ENCODE measurements at places on chromosomes 11 and 22.

DNA sequence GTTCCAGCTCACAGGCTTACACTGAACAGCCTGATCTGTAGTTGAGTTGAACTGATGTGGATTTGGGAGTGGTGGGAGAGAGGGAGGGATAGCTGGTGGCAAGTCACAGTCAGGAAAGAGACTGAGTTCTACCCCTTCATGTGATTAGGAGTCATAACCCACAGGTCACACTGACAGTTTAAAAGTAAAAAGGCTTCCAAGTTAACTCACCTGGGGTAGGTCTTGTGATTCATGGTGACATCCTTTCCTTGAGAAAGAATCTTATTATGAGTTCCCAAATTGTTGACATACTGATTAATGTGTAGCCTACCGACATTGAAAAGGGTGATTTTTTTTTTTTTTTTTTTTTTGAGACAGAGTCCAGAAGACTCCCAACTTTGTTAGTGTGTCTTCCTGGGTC lies 5.4 kb downstream of the IZUMO1R start:
- DNase-seq, result no peak

DNA sequence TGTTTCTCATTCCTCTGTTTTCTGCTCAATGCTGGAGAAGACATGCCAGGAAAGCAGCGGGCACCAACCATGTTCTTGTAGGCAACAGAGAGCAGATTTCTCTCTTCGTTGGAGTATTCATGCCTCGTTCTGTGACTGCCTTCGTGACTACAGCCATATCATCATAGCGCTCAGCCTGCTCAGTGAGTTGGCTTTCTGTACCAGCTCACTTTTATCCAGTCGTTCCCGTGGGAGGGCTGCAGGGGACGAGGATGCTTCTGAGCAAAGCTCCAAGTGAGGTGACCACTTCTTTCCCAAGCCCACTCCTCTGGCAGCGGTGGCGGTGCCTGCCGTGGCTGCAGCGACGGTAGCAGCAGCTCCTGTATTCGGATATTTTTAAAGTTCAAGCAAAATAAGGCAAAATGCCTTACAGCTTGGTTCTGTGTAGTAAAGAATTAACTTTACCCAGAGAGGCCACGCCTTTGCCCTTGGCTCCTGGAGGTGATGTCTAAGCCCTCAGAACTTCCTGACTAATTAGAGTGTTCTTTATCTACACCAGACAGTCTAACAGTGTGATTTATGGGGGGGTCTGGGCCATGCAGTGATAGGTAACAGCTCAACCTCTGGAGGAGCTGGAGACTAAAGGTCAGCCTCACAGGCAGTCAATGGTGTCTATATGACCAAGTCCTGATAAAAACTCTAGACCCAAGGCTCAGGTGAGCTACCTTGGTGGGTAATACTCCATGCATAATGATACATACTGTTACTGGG lies 35.3 kb downstream of the LDHAL6A start:
- no peak for DNase-seq

DNA sequence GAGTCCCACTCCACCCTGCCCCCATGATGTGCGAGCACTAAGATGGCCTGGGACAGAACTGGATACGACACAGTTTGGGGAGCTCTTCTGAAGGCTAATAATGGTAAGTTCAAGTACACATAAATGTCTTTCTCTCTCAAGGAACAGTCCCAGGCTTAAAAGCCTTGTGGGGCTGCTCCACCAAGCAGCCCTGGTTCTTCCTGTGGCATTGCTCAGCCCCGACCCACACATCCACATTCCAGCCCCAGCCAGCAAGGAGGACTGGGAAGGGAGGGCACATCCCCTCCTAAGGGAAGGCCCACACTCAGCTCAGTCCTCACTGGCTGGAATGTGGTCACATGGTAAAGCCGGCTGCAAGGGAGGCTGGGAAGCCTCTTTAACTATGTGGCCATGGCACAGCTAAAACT lies 13.3 kb upstream of the MB start:
- DNase-seq, result no peak

- DNase-seq, result no peak
Observed at GRCh38 chr11:14768526-14769188, 123.4 kb downstream of the CYP2R1 start.

DNA sequence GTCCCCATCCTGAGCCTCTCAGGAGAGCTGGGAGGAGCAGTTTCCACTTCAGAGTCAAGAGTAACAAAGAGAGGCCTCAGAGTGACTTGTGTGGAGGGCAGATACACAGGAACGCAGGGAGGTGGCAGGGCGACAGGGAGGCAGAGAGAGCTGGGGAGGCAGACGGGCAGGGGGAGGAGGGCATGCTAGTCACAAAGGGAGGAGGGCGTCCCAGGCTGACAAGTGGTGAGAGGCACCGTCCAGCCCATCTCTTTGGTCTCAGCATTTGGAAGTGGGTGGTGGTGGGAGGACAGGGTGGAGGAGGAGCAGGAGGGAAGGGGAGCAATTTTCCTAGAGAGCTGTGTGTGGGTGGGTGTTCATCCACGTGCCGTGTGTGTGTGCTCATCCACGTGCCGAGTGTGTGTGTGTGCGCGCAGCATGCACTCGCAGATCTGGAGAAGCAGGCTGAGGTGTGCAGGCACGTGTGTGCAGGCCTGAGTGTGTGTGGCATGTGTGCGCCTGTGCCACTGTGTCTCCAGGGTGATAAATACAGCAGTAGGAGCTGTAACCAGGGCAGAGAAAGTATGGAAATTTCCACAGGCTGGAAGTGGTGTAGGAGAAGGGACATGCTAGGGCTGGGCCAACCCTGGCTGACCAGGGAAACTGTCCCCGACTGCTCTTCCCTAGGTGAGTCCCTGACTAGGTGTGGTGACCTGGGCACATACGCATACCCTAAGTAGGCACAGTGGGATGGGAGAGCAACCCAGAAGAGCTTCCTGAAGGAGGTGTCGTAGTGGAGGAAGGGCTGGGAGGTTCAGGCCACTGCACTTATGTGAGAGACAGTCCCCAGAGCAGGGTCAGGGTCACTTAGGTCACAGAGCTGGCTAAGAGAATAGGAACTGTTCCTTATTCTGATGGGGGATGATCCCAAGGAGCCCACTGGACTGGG lies 7.3 kb upstream of the PDE2A start:
- DNase-seq, result no peak

GRCh38 chr11:21501245-21501644 lies 691.6 kb upstream of the ANO5 start:
- DNase-seq, result no peak

GRCh38 chr11:70843906-70844305 lies 408.5 kb downstream of the SHANK2 start:
- no peak for DNase-seq

GRCh38 chr22:38221908-38222796 lies 20.4 kb downstream of the MAFF start:
- no peak for DNase-seq

- no peak for DNase-seq
Observed at GRCh38 chr11:71488681-71489270, 35.8 kb downstream of the NADSYN1 start.

- no peak for DNase-seq
Observed at GRCh38 chr11:70575396-70576060, 177.2 kb downstream of the CTTN start.

- DNase-seq, result no peak
Observed at GRCh38 chr22:40421082-40421350, 50.6 kb downstream of the SGSM3 start.

- no peak for DNase-seq
Observed at GRCh38 chr22:32802237-32802765, 796 bp downstream of the TIMP3 start.

GRCh38 chr11:8392166-8392565 lies 128.5 kb upstream of the LMO1 start:
- no peak for DNase-seq

GRCh38 chr11:106745941-106746340 lies 272.3 kb downstream of the GUCY1A2 start:
- DNase-seq, result no peak

DNA sequence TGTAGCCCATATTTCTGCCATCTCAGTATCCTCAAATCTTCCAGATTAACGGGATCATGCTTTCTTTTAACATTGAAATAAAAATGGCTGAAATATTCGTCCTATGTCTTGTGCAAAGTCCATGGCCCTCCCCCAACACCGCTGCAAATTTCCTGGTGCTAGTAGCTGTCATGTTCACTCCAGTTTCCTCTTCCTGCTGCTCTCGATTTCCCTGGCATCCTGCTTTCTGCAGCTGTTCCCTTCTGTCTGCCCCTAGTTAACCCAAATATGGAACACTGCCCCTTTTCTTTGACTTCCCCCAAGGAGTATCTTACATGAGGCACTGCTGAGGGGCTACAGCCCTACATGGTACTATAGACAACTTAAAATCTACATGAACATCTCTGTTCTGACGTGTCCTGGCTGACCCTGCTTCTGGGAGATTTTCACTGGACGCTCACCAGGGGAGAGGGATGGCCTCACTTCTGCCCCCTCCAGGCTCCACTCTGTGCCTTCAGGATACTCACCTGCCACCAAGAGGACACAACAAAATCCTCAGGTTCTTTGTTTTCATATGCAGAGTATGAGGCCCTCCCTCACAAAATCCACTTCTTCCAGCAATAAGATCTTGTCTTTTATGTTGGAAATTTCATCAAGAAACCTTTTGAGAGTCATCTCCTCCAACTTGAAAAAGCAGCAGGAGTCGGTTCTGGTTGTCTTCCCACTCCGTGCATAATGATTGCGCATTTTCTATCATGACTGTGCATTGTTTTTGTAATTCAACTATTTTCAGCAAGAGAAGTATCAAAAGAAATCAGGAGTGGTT lies 29.5 kb upstream of the SCUBE2 start:
- no peak for DNase-seq

GRCh38 chr11:128765571-128766549 lies 72.0 kb downstream of the FLI1 start:
- no peak for DNase-seq

- DNase-seq, result no peak
Observed at GRCh38 chr22:44871782-44872181, 119.4 kb downstream of the ARHGAP8 start.

DNA sequence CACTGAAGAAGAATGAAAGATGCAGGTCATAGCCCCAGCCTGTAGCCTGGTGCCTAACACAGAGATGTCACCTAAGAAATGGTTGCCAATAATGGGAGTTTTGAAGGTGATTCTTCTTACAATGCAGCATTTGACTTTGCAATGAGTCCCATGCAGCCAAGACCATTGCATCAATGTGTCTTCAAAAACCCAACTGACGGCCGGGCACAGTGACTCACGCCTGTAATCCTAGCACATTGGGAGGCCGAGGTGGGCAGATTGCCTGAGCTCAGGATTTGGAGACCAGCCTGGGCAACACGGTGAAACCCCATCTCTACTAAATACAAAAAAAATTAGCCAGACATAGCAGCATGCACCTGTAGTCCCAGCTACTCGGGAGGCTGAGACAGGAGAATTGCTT lies 89.3 kb upstream of the ASPHD2 start:
- DNase-seq, result no peak

DNA sequence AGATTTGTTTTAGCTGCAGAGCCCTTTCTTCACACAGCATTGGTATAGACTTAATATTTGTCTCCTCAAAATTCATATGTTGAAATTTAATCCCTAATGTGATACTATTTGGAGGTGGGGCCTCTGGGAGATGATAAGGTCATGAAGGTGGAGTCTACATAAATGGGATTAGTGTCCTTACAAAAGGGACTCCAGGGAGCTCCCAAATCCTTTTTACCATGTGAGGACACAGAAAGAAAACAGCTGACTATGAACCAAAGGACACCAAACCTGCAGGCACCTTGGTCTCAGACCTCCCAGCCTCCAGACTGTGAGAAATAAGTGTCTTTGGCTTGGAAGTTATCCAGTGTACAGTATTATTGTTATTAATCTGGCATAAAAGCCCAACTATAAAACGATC lies 10.2 kb downstream of the SLC35F2 start:
- DNase-seq, result no peak

- no peak for DNase-seq
Observed at GRCh38 chr22:33806191-33806590, 114.1 kb downstream of the LARGE1 start.

DNA sequence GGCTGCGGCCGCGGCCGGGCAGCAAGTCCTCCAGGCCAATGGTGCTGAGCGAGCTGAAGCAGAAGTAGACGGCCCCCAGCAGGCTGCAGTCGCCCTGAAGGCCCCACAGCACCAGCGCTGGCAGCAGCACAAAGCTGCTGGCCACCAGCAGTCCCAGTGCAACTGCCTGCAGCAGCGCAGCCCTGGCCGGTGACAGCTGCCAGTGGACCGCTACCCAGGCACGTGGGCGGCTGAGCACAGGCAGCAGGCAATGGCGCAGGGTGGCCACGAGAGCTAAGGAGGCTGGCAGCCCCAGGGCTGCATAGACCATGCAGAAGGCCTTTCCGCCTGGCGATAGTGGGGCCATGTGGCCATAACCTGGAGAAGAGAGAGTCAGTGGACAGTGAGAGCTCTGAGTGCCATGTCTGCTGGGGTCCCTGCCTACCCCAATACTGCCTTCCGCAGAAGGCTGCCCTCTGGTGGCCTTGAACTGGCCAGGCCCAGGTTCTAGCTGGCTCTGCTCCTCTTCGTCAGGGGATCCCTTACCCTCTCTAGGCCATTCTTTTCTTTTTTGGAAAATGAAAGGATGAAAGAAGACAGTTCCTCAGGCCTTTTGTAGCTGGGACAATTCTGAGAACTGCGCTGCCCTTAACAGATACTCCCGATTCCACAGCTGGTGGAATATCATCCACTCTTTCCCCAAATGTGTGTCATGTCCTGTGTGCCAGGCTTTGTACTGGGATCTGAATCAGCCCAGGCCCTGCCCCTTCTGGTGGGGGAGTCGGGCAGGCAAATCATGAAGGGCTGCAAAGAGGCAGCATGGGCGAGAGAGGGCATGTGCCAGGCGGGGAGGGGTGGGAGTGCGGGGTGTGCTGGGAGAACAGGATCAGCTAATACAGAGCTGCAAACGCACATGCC lies 1.8 kb downstream of the KCNK7 start:
- no peak for DNase-seq

- no peak for DNase-seq
Observed at GRCh38 chr11:14330881-14331280, 28.1 kb downstream of the RRAS2 start.

DNA sequence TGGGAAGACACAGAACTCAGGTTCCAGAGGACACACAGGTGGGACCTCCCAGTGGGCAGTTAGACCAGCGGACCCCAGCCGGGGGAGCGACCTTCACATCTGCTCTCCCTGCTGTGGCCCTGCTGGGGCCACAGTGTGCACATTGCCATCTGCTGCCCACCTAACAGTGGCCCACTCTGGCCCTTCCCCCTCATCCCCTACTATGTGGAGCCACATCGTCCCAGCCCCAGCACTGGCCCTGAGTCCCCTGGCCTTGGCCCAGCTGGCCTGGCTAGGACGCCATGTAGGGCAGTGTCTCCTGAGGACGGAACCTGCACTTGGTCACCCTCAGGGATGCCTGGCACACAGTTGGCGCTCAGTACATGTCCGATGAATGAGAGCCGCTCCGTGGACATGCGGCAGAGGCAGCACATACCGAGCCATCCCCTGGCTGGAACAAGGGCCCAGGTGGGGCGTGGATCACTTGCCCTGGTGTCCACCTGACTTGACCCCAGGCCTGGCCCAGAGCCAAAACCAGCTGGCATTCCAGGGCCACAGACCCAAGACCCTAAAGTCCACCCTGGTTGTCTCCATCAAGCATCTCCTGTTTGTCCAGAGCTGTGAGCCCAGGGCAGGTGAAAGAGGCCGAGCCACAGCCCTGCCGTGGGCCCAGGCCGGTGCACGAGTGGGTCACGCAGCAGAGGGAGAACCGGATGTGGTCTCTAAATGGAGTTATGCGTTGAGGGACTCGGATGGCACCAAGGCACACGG lies 93.1 kb upstream of the FGF3 start:
- no peak for DNase-seq
